NCI-H2029 treated with DMSO at 0.1 percent for 48 hours (cell line): ENCODE measurements at places on chromosomes 12 and 14.

DNA sequence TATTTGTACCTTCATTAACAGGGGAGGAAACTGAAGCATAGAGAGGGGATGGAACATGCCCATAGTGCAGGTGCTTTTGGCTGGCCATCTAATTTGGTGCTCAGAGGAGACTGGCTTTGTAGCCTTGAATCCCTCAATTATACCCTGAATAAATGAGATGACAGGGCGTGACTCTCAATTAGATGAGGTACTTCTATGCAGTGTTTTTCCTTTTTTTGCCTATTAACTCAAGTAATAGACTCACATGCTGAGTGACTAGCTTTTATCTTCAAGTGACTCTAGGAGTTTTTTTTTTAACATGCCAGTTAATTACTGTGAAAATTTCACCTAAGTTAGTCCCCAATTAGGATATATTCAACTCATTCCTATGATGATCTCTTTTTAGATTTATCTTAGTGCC is 243.7 kb downstream of the DACT1 start:
- DNase-seq = no peak

GRCh38 chr12:90622431-90622830 is 332.5 kb downstream of the CCER1 start:
- no peak for DNase-seq

- DNase-seq = no peak
These were observed 856 bp upstream of the EIF4B start for GRCh38 chr12:53005215-53005985.

GRCh38 chr14:83798421-83798820 is 1731.5 kb upstream of the FLRT2 start:
- no peak for DNase-seq

- no peak for DNase-seq
These were observed 147.5 kb upstream of the AVPR1A start for GRCh38 chr12:63298386-63298930.

- no peak for DNase-seq
These were observed 87.0 kb downstream of the GLT1D1 start for GRCh38 chr12:128940090-128940888.
